ENCODE measurements at places on chromosomes 11 and 22.

- DNase-seq: peak; percentile 61
These were observed 7.4 kb downstream of the CNTF start for GRCh38 chr11:58629857-58630256.

- DNase-seq: no peak
These were observed 6.0 kb downstream of the SYT9 start for GRCh38 chr11:7257724-7258123.

DNA sequence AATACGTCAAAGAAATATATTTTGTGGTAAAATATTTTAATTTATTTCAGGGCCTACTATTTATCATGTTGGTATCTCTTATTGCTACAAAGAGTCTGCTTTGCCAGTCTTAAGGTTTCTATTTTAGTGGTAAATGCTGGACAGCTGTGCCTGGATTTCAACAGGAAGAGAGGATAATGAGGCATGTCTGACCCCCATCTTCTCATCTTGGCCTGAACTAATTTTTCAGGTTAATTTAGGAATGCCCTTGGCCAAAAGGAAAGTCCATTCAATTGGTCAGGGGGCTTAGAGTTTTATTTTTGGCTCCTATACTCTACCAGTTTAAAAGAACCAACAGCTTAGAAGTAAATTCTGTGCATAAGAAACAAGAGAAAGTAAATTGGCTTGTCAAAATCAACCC is 428.2 kb downstream of the LUZP2 start:
- DNase-seq: no peak

DNA sequence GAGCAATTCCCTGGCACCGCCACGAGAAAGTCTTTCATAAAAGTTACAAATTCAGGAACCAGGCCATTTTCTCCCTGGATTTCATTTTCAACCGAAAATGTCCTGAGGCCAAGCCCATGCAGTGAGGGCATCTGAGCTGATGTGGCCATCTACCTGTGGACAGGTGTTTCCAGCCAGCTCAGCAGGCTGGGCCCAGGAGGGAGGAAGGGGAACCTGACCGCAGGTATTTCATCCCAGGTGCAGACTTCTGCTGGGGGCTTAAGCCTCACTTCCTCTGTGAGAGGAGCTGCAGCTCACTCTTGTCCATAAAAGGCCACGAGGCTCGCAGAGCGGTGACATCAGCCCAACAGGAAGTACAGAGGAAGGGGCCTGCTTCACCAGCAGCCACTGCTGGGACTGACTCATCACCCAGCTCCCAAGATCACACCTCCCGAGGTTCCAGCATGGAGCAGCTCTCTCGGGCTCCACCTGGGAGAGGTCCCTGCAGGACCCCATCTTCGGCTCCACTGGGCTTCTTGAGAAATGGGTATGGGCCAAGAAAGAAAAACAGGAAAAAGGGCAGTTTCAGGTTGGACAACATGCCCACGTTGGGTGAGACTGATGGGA is 56.4 kb downstream of the MYH9 start:
- peak; percentile 95 for DNase-seq

DNA sequence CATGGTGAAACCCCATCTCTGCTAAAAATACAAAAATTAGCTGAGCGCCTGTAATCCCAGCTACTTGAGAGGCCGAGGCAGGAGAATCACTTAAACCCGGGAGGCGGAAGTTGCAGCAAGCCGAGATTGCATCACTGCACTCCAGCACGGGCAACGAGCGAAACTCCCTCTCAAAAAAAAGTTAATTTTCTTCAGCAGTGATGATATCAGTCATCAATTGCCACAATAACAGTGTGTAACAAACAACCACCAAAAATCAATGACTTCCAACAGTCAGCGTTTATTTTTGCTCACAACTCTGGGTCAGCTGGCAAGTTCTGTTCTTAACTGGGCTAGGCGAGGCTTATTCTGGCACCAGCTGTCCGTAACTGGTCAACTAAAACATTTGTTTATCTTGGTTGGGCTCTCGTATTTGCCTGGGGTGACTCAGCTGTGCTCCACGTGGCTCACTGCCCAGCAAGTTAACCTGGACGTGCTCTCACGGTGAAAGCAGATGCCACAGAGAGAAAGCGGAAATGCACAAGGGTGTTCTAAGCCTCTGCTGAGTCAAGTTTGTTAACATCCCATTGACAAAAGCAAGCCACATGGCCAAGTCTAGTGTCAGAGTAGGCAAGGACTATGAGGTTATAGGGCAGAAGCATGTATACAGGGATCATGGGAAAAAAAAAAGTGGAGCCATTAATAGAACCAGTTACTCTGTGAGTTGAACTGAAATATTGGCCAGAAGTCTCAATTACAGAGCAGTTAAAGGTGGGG is 52.1 kb downstream of the LHFPL7 start:
- DNase-seq: peak; percentile 97

DNA sequence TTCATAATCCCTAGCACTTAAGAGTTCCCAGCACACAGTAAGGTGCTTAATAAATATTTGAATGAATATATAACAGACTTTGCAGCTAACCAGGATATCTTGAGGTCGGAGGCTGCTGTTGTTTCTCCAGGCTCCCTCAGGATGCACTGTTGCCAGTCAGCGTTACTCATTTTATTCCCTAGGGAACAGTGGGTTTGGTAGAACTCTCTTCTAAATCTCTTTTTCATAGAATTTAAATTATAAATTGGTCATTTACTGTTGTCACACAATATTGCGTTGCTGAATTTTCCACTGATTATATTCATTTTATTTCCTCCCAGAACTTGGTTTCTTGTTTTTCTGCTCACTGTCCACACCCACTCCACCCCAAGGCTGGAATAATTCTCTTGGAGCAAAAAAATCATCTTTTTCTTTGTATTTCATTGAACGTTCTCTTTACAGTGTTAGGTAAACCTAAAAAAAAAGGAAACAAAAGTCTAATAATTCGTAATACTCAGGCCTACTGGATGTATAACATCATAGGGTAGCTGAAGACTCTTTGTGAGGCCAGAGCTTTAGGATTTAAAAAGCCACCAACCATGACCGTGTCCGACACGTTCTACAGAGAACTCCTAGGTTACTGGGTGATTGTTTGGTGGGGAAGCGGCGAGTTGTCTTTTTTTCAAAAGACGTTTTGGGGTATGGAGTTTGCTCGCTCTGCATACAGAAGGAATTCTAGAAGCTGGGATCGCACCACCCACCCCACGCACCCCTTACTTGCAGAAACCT is 766 bp upstream of the CAPRIN1 start:
- DNase-seq: no peak

DNA sequence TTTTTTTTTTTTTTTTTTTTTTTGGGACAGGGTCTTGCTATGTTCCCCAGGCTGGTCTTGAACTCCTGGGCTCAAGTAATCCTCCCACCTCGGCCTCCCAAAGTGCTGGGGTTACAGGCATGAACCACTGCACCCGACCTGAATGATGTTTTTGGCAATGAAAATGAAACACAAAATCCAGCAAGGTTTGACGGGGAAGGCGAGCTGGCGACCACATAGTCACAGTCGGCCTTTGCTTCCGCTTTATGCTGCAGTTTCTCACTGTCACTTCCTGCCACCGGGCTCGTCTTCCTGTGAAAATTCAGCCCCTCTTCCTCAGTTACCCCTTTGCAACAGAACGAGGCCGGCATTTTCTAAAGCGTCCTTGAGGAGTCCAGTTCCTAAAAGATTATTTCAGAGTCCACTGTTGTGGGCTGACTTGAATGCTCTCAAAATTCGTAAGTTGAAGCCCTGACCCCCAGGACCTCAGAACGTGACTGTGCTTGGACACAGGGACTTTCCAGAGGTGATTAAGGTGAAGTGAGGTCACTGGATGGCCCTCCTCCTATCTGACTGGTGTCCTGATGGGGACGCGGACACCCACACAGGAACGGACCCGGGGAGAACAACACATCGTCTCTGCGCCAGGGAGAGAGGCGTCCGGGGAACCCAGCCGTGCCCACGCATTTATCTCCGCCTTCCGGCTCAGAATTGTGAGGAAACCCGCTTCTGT is 2.9 kb upstream of the BID start:
- no peak for DNase-seq

- no peak for DNase-seq
These were observed 581 bp upstream of the AP5B1 start for GRCh38 chr11:65781152-65781961.

- peak; percentile 92 for DNase-seq
These were observed 58.9 kb downstream of the MYEOV start for GRCh38 chr11:69352715-69353319.

- no peak for DNase-seq
These were observed 438 bp upstream of the PLA2G3 start for GRCh38 chr22:31140746-31141145.

DNA sequence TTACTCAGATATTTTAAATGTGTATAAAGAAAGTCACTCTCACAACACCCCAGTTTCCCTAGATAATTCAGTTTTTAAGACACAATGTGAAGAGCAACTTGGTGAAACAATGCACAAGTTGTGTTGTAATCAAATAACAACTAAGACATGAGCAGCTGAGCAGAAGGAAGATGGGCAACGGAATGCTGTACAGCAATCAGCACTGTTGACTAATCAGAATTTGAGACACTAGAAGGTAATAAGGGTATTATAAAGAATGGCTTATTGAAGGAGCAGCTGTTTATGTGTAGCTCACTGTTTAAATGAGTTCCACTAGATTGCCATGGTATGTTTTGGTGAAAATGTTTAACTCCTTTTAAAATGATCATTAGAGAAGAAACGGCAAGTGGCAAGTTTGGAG is 60.1 kb downstream of the SOX6 start:
- DNase-seq: peak; percentile 21

- peak; percentile 77 for DNase-seq
These were observed 40.5 kb downstream of the LRRC32 start for GRCh38 chr11:76629853-76630599.

DNA sequence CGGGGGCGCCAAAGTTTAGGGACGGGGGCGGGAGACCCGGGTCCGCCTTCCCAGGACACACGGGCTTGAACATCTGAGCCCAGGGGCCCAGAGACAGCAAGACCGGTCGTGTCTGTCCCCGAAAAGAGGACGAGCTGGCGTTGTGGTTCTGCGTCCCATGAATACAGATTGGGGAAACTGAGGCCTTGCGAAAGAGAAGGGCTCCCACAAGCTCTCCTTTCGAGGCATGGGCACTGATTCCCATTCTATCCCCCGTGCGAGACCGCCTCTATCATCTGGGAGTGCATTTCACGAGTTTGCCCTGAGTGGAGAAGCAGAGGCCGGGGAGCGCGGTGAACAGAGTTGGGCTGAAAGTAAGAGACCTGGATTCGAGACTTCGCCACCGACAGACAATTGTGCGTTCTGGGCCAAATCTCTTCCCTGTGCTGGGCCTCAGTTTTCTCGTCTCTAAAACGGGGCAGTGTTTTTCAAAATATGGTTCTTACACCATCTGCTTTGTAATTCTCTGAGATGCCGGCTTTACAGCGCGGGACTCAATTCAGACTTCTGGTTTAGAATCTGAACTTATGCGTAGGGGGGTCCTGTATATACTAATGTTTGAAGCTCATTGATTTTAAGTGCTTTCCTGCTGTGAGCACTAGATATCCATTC is 471 bp downstream of the RNF185 start:
- DNase-seq: peak; percentile 25

DNA sequence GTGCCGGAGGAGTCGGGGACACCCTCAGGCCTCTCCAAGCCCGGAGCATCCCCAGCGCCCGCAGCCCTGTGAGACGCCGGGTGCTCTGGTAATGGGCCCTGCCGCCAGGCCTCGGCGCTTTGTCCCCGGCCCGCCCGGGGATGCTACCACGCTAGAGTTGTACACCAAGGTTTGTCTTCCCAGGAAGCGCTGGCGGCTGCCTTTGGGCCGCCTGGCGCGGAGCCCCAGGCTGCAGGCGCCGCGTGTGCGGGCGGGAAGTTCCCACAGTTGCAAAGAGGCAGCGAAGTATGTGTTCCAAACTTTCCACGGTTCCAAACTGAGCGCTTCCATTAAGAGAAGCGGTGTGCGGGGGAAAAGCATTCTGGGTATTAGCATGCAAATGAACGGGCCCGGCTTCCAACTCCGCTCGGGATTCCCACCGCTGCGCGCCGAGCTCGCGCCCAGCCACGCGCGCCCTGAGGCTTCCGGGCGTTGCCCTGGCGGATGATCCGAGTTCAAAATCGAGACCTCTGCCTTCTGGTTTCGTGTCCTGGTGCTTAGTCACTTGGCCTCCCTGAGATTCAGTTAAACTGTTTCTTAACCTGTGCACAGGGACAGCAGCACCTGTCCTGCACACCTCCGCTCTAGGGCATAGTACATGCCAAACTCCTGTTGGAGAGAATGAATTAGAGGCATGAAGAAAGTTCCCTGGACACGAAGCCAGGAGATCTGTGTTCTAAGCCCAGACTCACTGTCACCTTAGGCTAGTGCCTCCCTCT is 1.3 kb upstream of the PATZ1 start:
- DNase-seq: peak; percentile 71

DNA sequence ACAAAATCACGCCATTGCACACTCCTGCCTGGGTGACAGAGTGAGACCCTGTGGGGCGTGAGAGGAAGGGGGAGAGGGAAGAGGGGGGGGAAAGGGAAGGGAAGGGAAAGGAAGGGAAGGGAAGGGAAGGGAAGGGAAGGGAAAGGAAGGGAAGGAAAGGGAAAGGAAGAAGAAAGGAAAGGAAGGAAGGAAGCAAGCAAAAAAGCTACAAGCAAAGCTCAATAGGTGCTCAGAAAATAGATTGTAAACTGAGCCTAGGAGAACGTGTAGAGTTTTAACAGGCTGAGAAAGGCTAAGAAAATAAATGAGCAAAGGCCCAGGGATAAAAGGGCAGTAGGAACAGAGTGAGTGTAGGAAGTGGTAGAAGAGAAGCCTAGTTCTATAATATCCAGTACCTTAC is 30.8 kb upstream of the GDPD4 start:
- no peak for DNase-seq

DNA sequence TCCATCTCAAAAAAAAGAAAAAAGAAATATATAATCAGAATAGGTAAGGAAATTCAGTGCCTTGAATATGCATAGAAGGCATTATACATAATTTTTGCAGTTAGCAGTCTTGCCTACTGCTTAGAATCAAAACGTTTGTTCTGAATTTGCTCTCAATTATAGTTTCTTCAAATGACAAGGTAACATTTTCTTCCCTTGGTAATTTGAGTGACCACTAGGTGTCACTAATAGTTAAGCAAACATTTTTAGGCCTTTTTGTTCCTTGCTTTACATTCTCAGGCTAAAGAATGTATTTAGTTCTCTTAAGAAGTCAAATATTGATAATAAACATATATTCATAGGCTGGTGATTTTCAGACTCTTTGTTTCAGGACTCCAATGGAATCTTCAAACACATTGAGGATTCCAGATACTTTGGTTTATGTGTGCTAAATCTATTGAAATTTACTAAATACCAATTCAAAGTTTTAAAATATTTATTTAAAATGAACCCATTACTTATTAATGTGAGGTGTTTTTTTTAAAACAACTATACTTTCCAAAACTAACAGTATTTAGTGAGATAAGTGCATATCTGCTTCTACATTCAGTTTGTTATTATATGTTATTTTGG is 55.0 kb upstream of the DEPDC7 start:
- DNase-seq: peak; percentile 59

DNA sequence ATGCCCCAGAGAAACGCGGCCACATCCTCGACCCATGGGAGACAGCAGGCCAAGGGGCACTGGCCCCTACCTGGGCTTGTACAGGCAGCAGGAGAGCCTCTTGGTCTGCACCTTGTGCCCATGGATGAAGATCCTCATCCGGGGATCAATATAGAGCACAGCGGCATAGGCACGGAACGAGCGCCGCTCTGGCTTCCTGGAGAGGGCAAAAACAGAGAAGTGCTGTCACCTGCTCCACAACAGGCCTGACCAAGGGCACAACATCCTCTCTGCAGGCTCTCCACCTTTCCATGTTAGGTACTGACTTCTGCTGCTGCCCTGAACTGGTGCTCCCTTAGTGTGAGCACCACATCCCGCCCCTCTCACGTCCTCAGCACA is 27.2 kb downstream of the MORC2 start:
- DNase-seq: no peak

GRCh38 chr22:22388494-22388893 is 120.0 kb downstream of the ZNF280B start:
- DNase-seq: no peak
